ENCODE measurements at places on chromosomes 13 and 19.

GRCh38 chr19:14809272-14810057 is 25.5 kb downstream of the OR7A5 start:
- no peak for DNase-seq

DNA sequence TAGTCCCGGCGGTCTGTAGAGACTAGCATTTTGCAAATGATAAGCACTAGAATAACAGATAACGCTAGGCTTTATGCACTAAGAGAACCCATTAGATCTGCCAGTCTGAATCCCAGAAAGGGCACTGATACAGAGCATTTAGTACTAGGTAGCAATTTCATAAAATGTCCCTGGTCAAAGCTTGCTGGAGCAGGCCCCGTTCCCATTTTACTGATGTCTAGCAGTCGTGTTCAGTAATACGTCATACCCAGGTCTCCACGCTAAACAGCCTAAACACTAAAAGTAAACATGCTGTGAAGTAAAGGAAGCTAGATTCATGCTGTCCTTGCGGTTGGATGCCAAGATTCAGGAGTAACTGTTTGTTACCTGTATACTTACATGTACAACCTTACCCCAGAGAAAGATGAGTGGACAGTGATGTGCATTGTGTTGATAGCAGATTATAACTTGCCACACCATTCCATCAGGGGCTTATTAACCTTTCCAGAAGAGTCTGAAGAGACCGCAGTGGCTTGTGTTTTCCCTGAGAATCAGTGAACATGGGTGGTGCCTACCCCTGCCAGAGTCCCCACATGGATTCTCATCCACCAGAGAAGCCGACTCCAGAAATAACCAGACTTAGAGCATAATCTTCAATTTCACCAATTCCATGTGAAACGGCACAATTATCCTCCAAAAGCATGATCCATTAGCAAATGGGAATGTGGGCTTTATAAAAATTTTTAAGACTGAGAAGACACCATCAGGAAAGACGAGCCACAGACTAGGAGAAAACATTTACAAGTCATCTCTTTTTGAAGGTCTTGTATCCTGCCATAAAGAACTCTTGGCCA is 3.4 kb upstream of the RPS11 start:
- DNase-seq = no peak

GRCh38 chr13:98749501-98749900 is 3.0 kb downstream of the SLC15A1 start:
- no peak for DNase-seq

- no peak for DNase-seq
These were observed 685 bp downstream of the GMFG start for GRCh38 chr19:39335168-39335548.
